ENCODE measurements at places on chromosomes 5 and 9.

DNA sequence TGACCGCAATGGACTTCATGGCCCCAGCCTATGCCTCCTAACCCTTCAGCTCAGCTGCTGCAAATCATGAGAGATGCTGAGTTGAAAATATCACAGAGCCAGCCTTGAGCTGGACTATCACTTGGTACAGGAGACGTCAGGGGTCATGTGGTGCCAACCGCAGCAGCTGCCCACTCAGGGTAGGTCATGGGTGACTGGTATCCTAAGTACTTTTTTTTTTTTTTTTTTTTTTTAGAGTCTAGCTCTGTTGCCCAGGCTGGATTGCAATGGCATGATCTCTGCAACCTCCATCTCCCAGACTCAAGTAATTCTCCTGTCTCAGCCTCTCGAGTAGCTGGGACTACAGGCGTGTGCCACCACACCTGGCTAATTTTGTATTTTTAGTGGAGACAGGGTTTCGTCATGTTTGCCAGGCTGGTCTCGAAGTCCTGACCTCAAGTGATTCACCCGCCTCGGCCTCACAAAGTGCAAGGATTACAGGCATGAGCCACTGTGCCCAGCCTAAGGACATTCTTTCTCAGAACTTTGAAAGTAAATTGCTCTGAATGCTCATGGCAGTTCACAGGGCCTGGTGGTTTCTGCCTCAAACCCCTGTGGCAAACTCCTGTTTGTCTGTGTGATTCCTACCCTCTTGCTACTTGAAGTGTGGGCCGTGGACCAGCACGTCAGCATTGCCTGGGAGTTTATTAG, 21.3 kb downstream of the WWC1 start:
- no peak for DNase-seq

DNA sequence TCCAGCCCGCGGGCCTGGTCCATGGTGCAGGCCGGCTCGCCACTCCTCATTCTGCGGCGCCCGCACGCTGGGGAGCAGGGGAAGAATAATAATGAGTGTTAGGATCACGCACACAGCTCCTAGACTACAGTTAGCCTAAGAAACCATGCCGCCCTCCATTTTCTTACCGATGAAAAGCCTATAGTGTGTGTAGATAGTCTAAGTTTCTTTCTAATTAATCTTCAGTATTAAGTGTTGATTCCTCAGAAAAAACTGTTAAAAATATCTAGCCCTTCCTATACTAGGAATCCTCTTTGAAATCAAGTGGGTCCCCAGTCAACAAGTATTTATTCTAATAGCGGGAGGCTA, 9.3 kb downstream of the ZBED3 start:
- DNase-seq: no peak

- DNase-seq: no peak
These were observed 30.4 kb downstream of the FEM1C start for GRCh38 chr5:115514220-115514619.

DNA sequence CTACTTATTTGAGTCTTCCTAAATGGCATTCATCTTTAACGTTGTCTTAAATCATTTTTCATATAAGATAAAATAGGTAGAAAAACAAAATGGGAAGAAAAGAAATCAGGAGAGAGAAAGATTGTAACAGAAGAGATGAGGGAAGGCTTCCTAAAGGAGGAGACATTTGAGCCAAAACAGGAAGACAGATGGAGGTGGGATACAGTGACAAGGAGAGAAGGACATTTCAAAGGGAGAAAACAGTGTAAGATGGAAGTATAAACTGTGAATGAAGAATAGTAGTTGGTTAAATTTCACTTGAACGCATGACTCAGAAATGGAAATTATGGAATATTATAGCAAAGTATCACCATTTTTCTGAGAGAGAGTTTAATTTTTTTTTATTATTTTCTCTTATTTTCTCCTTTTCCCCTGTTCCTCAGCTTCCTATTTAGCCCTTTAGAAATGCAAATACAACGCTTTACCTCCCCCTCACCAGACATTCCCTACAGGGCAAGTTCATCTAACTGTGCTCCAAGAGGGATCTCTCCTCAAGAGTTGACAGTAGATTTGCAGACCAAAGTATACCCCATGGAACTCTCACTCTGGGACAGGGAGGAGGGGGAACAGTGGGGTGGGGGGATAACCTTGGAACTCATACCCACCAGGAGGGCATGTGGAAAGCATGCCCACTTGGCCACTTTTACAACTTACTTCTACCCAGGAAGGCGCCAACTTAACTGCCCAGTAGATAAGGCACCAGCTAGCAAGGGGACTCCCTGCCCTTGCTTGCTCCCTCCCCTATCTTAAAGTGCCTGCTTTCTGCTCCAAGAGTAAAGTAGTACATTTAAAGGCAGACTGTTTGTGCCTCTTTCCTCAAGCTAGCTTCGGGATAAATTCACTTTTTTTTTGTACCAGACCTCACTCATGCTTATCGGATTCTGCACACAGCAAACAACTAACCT, 304.7 kb upstream of the POU5F2 start:
- DNase-seq: no peak

DNA sequence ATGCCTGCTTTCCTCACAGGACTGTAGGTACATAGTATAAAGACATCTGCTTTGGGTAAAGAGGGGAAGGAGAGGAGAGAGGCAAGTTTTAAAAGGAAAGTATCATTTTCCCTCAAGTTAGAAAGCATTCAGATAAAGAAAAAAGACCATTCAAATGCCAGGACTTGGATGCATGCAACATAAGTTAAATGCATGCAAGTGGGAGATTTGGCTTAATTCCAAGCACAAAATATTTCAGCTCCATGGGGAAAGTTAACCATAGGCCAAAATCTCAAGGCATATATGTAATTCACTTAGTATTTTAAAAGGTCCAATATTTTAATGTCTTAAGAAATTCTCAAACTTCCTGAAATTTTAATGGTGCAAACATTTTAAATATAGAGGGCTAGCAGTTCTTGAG, 36.4 kb downstream of the POU5F2 start:
- DNase-seq: no peak

GRCh38 chr5:56176871-56177533, 56.1 kb downstream of the ANKRD55 start:
- DNase-seq: no peak

GRCh38 chr5:112290691-112291090, 128.4 kb downstream of the EPB41L4A start:
- DNase-seq: no peak
